ENCODE measurements at places on chromosomes 1 and 21.

- peak; percentile 57 for DNase-seq
Measured at GRCh38 chr1:116372651-116373430, at the start of gene ATP1A1. Gene ATP1A1, plus strand, starts transcription at chr1:116373244. Its CDS starts 268 bp downstream, at chr1:116373512.

GRCh38 chr1:224733027-224733911 is 117.2 kb downstream of the CNIH3 start:
- DNase-seq, result no peak

GRCh38 chr1:2459757-2460156 is 16.3 kb upstream of the PLCH2 start:
- no peak for DNase-seq

DNA sequence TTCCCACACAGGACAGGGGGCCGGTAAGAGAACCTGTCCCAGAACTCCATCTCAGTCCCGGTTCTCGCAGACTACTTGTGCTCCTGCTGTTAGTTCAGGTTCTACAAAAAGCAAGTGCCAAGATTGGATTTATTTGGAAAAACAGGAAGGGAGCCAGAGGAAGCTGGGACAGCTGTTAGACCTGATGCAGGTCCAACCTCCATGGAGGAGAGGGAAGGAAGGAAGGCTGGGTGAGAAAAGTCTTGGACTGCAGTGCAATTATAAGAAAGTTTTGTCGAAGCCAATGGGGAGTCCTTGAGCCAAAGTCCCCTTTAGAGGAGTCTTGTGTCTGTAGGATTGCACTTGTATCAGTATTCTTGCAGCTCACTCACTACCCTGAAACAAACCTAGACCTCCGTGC is 191.2 kb downstream of the GREM2 start:
- no peak for DNase-seq

DNA sequence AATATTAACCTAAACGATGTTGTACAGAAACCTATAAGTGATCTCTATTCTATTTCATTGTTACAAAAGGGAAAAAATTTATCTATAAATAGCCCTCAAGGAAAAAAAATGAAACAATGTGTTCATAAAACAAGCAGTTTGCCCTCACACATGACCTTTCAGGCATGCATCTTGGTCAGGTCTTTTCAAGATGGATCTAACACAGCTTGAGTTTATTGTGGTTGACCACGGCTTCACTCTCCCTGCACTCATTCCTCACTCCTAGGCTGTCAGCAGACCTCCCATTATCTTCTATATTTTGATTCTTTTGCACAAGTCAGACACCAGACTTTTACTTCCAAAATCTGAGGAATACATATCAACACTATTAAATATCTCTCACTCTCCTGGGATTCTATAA is 544.3 kb downstream of the KCNT2 start:
- no peak for DNase-seq

- no peak for DNase-seq
Measured at GRCh38 chr21:23507501-23507900, 2099.8 kb downstream of the MRPL39 start.

- no peak for DNase-seq
Measured at GRCh38 chr1:205658943-205659581, 21.2 kb downstream of the SLC45A3 start.

- no peak for DNase-seq
Measured at GRCh38 chr21:16838331-16838730, 674.5 kb upstream of the CXADR start.

DNA sequence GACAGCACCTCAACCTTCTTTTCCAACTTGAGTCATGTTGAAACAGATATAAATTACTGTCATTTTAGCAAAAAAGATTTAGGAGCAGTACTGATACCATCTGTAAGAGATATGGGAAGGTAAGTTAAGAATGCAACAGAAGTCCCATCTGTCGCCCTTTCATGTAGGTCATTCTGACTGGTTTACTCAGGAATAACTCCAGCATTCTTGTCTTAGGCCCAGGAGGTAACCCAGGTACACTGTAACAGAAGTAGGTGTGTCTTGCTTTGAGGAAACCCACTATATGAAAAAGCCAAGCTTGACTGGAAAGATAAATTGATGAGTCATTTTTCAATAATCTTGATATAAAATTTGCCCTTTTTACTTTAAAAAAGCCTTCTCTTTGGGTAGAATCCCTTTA is 35.4 kb downstream of the PGM1 start:
- no peak for DNase-seq

GRCh38 chr21:42107881-42108553 is 36.9 kb downstream of the UMODL1 start:
- DNase-seq, result peak; percentile 38

DNA sequence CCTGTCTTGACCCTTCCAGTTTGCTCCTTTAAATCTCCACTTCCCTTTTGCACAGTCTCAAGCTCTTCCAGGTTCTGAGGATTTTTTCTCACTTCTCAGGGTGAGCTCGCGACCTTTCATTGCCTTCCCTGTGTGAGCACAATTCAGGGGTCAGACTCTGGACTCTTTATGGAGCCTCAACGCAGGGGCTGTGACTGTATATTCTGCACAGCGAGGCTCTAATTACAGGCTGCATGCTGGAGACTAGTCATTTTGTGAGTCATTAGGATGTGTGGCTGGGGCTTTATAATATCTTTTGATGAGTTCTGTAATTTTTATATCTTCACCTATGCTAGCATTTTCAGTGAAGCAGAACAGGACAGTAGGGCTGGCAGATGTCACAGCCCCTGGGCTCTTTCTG is 270.7 kb downstream of the KAZN start:
- DNase-seq, result no peak

GRCh38 chr1:18491168-18491567 is 10.4 kb downstream of the KLHDC7A start:
- no peak for DNase-seq

GRCh38 chr1:42490237-42490636 is 27.2 kb downstream of the CCDC30 start:
- no peak for DNase-seq

GRCh38 chr1:29676496-29676895 is 440.2 kb downstream of the PTPRU start:
- DNase-seq, result no peak

- DNase-seq, result no peak
Measured at GRCh38 chr1:206448471-206448870, 21.8 kb upstream of the IKBKE start.

GRCh38 chr1:230375147-230375546 is 51.0 kb downstream of the PGBD5 start:
- no peak for DNase-seq

- DNase-seq, result no peak
Measured at GRCh38 chr1:47843781-47844557, 153.2 kb downstream of the TRABD2B start.

- no peak for DNase-seq
Measured at GRCh38 chr1:42427240-42427639, 28.6 kb downstream of the ZMYND12 start.

DNA sequence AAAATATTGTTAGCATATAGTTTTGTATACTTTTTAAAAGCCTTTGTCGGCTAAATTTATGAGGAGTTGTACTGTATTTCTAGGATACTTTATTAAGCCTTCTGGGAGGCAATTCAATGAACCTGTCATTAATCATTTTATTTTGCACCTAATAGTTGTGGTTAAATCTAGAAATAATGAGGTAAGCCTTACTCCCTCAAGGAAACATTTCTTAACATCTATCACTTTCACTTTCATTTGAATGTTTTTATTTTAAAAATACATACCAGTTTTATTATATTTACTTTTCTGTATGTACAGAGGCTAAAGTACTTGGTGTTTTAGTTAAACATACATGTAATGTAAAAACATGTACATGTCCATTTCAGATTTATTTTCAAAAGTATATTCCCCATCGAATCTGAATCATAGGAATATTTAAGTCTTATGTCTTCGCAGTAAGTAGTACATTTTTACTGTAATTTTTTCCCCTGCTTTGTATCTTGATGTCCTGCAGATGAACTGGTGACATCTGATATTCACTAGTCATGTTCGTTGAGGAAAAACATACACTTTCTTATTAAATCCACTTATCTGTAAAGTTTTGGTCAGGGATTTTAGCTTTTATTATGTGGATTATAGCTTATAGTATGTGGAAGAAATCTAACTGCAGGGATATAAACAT is 82.8 kb downstream of the DISP1 start:
- no peak for DNase-seq

- no peak for DNase-seq
Measured at GRCh38 chr21:42388740-42389448, 7.0 kb downstream of the TMPRSS3 start.

- DNase-seq, result no peak
Measured at GRCh38 chr1:30650038-30650967, 73.1 kb downstream of the MATN1 start.

GRCh38 chr1:65958561-65959350 is 166.1 kb downstream of the PDE4B start:
- no peak for DNase-seq

DNA sequence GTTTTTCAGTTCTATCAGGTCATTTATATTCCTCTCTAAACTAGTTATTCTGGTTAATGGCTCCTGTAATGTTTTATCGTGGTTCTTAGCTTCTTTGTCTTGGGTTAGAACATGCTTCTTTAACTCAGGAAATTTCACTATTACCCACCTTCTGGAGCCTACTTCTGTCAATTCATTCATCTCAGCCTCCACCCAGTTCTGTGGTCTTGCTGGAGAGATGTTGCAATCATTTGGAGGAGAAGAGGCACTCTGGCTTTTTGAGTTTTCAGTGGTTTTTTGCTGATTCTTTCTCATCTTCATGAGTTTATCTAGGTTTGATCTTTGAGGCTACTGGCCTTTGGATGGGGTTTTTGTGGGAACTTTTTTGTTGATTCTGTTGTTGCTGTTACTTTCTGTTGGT is 213.0 kb downstream of the BRINP2 start:
- DNase-seq, result no peak

DNA sequence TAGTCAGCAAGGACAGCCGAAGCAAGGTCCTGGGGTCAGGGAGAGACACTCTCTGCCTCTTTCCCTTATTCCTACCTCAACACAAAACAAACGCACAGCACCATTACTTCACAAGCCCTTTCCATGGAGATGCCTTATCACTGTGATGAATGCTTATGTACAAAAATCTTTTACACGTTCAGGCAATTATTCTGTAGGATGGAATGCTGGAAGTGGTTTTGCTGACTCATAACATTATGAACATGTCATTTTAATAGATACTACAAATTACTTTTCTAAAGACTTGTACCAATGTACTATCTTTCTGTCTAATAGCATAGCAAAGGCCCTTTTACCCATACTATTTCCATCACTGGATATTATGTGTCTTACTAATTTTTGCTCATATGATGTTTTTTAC is 98.4 kb downstream of the TTLL7 start:
- DNase-seq, result no peak

DNA sequence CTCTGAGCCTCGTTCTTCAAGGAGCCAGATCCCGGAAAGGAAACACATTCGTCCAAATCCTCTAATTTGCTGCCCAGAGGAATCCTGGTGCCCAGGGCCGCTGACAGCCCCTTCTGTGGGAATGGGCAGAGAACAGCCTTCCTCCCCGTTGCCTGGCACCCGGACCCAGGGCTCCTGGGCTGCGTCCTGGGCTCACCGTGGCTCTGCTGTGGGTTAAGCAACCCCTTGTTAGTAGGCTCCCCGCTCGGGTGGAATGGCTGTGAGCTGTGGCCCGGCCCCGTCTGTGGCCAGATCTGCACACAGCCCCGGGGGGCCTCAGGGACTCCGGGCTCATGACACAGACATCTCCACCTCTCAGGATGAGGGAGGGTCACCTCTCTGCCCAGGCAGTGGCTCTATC is 122.9 kb upstream of the ARHGEF16 start:
- DNase-seq, result no peak

GRCh38 chr1:109773203-109773899 is 9.6 kb upstream of the EPS8L3 start:
- no peak for DNase-seq

DNA sequence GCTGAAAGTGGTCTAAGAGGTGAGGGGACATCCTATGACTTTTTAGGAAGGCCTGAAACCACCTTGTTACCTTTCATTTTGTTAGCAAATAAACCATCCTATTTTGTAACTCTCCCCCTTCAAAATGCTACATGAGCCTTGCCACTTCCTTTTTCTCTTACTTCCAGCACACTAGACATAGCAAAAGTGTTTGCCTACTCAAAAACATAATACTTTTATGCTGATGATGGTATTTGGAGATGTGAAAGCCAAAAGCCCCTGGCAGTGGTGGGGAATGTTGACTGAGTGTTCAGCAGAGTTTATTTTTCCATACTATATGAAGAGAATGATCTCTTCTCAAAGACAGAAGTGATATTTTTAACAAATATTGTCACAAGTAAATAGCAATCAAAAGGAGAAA is 134.2 kb downstream of the EDEM3 start:
- DNase-seq, result no peak

DNA sequence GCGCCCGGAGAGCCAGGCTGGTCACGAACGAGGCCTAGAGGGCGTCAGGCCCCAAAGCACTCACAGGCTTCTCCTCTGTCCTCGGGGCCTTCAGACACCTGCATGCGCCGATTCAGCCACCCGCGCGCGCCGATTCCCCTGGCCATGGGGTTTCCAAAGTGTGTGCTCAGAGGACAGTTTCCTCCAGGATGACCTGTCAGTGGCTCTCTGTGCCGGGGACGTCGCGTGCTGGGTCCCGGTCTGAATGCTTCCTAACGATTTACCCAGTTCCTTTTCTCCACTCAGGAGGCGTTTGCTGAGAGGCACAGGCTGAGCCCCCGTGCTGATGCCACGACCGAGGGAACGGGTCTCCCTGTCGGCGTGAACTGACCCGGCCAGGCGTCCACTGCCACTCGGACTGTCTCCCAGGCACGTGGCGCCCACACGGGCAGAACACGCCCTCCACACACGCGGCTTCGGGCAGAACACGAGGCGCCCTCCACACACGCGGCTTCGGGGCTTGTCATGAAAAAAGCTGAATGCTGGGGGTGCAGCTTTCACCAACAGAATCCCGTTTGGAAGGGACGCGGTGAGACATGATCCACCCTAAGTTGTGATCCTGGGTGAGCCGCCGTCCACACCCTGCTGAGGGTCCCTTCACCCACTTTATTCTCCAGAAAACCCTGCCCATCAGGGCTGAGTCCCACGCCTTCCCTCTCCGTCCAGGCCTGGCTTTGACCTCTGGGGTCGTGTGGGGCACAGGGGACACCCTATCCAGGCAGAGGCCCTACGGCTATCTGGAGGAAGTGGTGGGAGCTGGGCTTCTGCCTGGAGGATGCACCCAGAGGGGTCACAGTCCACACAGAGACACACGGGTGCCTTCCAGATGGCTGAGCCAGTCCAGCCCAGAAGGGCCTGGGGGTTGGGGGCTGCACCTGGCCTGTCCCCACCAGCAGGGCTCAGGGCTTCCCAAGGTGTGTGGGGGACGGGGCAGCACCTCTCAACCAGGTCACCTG is 56.1 kb downstream of the COL6A1 start:
- no peak for DNase-seq
